Activated T-helper 2 cell treated with anti-CD3 and anti-CD28 coated beads, Interferon-gamma antibody, Interleukin-2, Interleukin-4, amounts not matched to agents 10 μg/mL and 5 μg/mL and 100 μg/mL, durations not matched to agents 14 hours and 24 hours and 36 hours (primary cell): ENCODE measurements at places on chromosomes 6 and 20. TPM values are rescaled to one million over a fixed set of nuclear protein-coding genes. Genes with fewer than 3 reads are reported as not detected.

PKHD1 gene
- total RNA-seq: not detected in 2 replicates

MRPS18B gene
- 71.9 and 74.9 TPM in 2 replicates for total RNA-seq

LINC00237 gene
- not detected in 2 replicates for total RNA-seq

KCNG1 gene
- total RNA-seq: 2.2 and 2.3 TPM in 2 replicates

RIMS1 gene
- not detected in 2 replicates for total RNA-seq

TSBP1 gene
- total RNA-seq: not detected in 2 replicates

GSTA2 gene
- not detected in 2 replicates for total RNA-seq

ULBP2 gene
- 0.14 and 0.18 TPM in 2 replicates for total RNA-seq

CENPB gene
- total RNA-seq: 66.1 and 68.9 TPM in 2 replicates

SRSF12 gene
- total RNA-seq: 0.07 and 0.09 TPM in 2 replicates

DNA sequence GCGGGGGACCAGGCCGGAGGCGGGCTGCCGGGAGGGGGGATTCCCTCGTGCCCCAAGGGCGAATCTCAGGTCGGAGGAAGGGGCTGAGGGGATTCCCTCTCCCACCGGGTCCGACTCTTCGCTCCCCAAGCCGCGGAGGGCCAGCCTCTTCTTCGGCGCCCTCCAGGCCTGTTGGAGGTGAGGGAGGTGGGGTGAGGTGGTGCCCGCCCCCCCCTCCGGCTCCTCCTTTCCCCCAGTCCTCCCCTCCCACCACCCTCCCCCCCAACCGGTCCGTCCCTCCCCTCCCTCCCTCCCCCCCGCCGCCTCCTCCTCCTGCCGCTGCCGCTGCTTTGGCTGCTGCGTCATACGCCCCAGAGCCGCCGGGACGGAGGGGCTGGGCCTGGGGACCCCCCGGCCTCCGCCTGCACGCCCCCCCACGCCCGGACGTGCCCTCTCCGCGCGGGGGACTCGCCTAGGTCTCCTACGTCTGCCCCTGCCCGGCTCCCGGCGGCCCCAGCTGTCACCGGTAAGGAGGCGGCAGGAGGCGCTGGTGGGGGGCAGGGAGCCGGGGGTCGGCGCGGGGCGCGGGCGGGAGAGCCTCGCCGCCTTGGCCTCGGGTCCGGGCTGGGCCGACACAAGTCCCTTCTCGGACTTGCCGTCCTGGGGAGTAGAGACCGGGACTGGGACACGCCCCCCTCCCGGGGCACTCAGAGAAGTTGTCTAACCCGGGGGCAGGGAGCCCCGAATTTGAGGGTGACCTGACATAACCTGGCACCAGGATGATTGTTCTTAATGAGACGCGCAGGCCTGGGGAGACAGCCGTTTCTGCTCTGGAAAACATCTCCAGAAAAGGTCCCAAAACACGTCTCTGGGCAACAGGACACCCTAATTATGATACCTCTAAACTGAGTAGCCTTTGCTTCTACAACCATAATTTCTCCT, at the start of gene PHF1:
TSS of gene PHF1 (plus strand) at position 304 of the 921 bp plus-strand sequence. CDS start 1,250 bp downstream, outside the sequence.
- DNase-seq: no peak

DNA sequence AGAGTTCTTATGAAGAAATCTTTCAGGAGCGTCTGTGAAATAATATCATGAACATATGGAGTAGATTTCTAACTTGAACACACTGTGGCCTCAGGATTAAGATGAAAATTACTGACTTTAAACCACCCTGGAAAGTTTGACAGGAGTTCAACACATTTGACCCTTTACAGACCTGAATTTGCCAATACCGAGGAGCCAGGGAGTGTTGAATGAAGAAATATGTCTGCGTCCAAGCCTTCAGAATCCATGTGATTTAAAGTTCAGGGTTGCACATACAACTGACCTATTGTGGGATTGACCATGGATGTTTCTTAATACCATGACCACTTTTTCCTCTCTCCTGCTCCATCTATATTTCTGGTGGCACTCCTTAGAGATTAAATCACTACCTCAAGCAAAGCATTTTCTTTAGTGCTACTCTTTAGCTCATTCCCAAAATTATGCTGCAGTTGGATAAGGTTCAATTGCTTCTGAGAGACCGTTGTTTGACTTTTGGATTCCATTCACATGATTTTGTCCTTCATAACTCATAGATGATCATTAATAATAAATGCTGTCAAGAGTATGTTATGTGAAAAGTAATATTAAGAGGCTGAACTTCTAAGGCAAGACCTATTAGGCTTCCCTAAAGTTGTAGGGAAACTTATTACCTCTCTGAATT, 57.4 kb downstream of the PRL start:
- DNase-seq: no peak

GRCh38 chr20:63223121-63223825, 7.3 kb upstream of the YTHDF1 start:
- peak; percentile 27 for DNase-seq

DNA sequence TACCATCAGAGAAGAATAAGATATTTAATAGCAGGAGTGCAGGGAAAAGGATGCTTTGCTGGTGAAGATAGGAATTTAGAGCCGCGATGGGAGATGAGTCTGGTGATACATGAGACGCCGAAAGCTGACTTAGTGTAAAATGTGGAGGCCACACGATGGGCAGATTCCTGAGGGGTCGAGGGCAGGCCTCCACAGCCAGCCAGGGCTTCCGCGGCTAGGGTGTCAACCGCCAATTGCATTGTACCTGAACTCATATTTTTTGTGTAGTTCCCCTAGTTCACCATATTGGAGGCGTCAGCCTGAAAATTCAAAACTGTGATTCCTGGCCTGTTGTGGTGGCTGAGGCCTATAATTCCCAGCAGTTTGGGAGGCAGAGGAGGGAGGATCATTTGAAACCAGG, 8.5 kb downstream of the ETV7 start:
- DNase-seq: no peak

GRCh38 chr6:48664826-48665225, 553.8 kb upstream of the PTCHD4 start:
- DNase-seq: no peak

DNA sequence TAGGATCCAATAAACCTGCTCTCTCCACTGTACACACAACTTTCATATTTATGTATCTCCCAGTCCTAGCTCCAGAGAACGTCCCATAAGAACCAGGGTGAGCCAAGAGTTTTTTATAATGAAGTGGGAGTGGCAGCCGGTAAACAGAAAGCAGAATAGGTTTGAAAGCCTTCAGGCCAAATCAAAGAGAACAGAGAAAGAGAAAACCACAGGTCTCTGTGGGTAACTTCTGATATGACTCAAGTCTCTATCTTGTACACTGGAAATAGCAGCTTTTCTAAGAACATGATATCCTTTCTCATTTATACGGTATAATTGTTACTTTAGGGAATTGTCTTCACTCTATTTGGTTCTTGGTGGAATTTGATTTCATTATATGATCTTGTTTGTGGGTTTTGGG, 273.6 kb downstream of the PACRG start:
- no peak for DNase-seq

- no peak for DNase-seq
Measured at GRCh38 chr20:51910321-51911050, 108.2 kb upstream of the SALL4 start.

DNA sequence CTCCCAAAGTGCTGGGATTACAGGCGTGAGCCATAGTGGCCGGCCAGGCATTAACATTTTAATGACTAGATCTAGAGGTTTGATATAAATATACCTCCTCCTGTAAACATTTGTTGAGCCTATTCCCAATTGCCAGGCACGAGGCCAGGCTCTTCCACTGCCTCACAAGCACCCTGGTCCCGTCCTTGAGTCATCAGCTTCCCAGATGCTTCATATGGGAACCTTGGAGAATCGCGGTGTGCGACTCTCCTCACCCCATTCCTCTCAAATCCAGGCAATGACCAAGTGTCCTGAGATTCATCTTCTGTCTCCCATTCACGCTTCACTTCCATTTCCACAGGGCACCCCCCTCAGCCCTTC, 35.9 kb upstream of the PIM1 start:
- no peak for DNase-seq

GRCh38 chr6:20172842-20173456, 39.3 kb downstream of the MBOAT1 start:
- no peak for DNase-seq

GRCh38 chr20:63286781-63287696, 5.9 kb upstream of the COL20A1 start:
- no peak for DNase-seq

GRCh38 chr20:1908191-1908590, 13.0 kb downstream of the SIRPA start:
- DNase-seq: no peak

DNA sequence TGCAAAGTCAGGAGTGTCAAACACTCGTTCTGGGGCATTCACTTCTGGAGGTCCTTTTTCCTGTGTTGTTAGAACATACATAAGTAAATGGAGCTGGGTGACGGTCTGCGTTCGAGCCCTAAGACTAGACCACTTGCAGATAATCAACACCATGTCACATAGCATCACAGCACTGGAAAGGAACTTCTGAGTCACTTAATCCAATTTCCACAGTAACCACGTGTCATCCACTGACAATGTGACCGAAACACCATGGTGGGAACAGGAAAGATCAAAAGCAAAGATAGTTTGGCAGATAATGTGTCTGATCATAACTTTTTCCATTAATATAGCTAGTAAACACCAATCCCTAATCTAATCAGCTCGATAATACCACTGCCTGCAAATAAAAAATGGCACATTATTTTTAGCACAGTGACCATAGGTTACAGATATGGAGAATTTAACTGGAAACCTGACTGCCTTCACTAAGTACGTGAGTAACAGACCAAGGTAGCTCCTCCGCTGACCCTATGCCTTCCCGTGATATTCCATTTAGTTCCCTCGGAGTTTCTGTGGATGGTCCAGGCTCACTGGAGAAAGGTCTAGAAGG, 34.8 kb downstream of the WRNIP1 start:
- no peak for DNase-seq
